Suprapubic skin (tissue), 4 donors: ENCODE measurements at places on chromosomes 12 and 14.

DNA sequence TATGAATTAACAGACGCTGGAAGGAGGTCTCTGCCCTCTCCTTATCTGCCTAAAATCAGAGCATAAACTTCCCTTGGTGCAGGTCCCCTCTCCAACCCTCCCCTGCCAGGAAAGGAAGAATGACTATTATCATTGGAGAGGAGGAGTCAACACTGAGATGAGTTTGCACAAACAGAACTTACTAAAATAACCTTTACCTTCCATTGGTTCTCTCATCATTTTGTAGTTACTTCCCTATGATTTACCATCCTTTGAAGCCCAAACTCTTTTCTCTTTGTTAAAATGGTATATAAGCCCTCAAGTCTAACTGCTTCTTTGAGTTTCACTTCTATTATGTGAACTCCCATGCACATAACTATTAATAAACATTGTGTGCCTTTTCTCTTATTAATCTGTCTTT is 64.2 kb upstream of the EEA1 start:
- H3K4me1 ChIP-seq, result no peaks in the 10 kb centered on the region
- H3K4me3 ChIP-seq, result no peak overlapping the region
- no peak overlapping the region for H3K27ac ChIP-seq
- no peaks in the 10 kb centered on the region for H3K36me3 ChIP-seq
- H3K27me3 ChIP-seq, result no peaks in the 10 kb centered on the region
- DNase-seq, result no peak

- H3K4me3 ChIP-seq, result no peak overlapping the region
- no peak for DNase-seq
- no peaks in the 10 kb centered on the region for H3K36me3 ChIP-seq
- no peak overlapping the region for H3K27ac ChIP-seq
- H3K27me3 ChIP-seq, result peaks cover 41% of the 10 kb centered on the region
These were observed 62.9 kb downstream of the GLRX5 start for GRCh38 chr14:95597784-95598211.

DNA sequence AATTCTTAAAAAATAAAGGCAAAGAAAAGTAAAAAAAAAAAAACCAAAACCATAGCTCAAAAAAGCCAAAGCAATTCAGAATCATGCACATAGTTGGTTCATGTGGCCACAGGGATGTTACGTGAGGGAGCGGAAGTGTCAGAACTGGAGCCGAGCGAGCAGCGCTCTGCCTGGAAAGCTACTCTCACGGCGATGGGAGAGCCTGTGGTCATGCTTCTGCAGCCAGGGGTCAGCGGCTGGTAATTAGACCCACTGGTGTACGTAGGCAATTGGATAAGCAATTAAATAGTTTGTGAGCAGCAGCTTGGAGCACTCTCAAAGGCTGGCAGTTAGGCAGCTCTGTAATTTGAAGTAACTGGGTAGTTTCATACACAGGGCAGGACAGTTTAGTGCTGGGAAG is 58.1 kb downstream of the TRHDE start:
- no peak overlapping the region for H3K4me3 ChIP-seq
- no peaks in the 10 kb centered on the region for H3K27me3 ChIP-seq
- no peaks in the 10 kb centered on the region for H3K4me1 ChIP-seq
- no peak overlapping the region for H3K27ac ChIP-seq

DNA sequence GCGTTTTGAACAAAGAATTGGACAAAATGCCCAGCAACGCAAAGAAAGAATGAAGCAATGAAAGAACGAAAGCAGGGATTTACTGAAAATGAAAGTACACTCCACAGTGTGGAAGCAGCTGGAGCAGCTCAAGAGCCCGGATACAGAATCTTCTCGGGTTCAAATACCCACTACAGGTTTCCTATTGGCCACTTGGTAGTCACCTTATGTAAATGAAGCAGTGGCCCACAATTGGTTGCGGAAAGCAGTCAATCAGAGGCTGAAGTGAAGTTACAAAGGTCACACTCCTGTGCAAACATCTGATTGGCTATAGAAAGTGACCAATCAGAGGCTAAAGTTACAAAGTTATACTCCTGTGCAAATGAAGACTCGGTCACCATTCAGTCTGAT is 15.0 kb upstream of the PPP1R13B start:
- H3K27ac ChIP-seq, result no peak overlapping the region
- no peaks in the 10 kb centered on the region for H3K36me3 ChIP-seq
- H3K27me3 ChIP-seq, result peaks cover 5% of the 10 kb centered on the region
- peaks cover 11% of the 10 kb centered on the region for H3K4me1 ChIP-seq

GRCh38 chr14:49982501-49982951 is 89.6 kb downstream of the ARF6 start:
- DNase-seq, result peak; percentile 65
- no peaks in the 10 kb centered on the region for H3K36me3 ChIP-seq
- H3K4me1 ChIP-seq, result peaks cover 7% of the 10 kb centered on the region

DNA sequence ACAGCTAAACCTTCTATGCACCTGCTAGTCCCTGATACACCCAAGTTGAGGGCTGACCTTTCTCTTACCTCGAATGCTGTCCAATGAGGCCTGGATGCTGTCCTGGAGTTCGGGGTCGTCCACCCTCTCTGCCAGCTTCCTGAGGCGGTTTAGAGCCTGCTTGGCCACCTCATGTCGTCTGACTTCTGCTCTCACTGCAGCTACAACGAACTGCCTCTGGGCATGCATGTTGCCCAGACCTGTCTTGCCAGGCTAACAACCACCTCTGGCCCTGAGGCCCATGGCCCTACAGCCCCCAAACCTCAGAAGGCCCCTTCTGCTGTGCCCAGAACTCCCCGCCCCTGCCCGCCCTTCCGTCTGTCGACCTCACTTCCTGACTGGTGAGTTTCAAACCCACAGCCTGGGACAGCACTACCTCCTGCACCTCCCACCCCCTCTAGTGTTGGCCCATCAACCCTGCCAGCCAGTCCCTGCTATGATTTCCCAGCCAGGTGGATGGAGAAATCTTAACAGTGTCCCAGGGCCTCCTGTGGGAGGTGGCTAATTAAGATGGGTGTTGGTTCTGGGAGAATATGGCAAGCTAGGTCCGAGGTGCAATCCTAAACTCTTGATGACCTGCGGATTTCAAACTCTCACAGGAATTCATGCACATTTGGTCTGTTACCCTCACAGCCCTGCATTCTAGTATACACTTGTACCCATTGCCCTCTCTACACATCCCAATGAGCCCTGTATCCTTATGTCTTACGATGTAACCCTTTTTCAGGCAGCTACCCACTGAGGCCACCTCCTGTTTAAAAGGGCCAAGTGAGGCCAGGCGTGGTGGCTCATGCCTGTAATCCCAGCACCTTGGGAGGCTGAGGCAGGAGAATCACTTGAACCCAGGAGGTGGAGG is 2.7 kb upstream of the TSPAN31 start:
- no peak for DNase-seq
- H3K27ac ChIP-seq, result no peak overlapping the region
- peaks cover 45% of the 10 kb centered on the region for H3K4me1 ChIP-seq
- peak overlapping the region; percentile 28 for H3K4me3 ChIP-seq
- peaks cover 36% of the 10 kb centered on the region for H3K27me3 ChIP-seq

GRCh38 chr12:66627270-66627987 is 51.4 kb downstream of the GRIP1 start:
- H3K27ac ChIP-seq, result no peak overlapping the region
- H3K4me1 ChIP-seq, result no peaks in the 10 kb centered on the region
- no peak overlapping the region for H3K4me3 ChIP-seq
- no peak for DNase-seq
- no peaks in the 10 kb centered on the region for H3K36me3 ChIP-seq
- H3K27me3 ChIP-seq, result no peaks in the 10 kb centered on the region

DNA sequence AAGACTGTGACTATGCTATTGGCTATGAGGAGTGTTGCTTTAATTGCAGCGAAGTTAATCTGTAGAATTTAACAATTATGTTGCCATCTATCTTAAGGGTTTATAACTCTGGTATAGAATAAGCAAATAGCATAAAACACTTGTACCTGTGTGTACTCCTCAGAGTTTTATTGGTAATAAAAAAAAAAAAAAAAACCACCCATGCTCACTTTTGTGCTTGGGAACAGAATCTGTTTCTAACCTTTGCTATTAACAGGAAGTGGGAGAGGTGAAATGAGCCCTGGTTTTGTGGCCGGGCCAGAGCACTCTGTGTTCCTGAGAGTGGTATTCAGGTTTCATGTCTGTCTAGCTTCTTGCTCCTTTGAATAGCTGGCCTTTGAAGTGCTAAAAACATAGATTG is 53.1 kb downstream of the PDE3A start:
- H3K36me3 ChIP-seq, result no peaks in the 10 kb centered on the region
- no peak overlapping the region for H3K4me3 ChIP-seq
- H3K27me3 ChIP-seq, result no peaks in the 10 kb centered on the region
- peaks cover 2% of the 10 kb centered on the region for H3K4me1 ChIP-seq
- no peak for DNase-seq

DNA sequence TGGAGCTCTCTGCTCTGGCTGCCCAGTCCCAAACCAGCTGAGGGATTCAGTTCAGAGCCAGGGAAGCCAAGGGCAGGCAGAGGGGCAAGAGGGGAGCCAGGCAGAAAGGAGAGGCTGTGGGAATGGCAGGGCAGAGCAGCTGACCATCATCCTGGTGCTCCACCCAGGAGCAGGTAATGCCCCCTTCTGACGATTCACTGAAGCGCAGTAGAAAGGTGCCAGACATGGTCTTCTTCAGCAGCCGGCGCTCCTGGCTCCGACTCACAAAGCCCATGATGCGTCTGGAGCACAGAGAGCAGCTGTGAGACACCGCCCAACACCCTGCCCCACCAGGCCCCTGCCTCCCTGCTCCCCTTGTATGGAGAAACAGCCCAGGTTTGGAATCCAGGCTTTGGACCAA is 8.0 kb downstream of the IL23A start:
- H3K4me3 ChIP-seq, result no peak overlapping the region
- no peak overlapping the region for H3K27ac ChIP-seq
- H3K36me3 ChIP-seq, result peaks cover 97% of the 10 kb centered on the region

DNA sequence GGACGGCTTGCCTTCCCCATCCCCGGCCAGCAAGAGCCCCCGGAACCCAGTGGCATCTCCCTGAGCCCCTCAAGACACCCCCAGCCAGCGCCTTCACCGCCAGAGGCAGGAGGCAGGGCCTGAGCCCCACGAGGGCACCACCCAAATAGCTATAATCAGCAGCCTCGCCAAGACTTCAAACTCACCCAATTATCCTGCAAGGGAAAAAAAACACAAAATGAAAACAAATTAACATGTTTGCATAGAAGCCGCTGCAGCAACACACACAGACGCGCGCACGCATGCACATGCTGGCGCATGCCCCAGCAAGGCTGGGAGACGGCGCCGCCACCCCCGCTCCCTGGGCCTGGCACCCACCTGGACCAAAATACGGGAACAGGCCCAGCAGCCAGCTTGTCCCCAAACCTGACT is 15.8 kb downstream of the FAM222A start:
- H3K27me3 ChIP-seq, result no peaks in the 10 kb centered on the region
- H3K4me1 ChIP-seq, result peaks cover 41% of the 10 kb centered on the region
- no peak overlapping the region for H3K4me3 ChIP-seq
- H3K27ac ChIP-seq, result no peak overlapping the region
- H3K36me3 ChIP-seq, result no peaks in the 10 kb centered on the region
- peak; percentile 70 for DNase-seq

GRCh38 chr12:50925342-50925651 is 27.0 kb upstream of the HIGD1C start:
- no peak for DNase-seq
- H3K4me3 ChIP-seq, result peak overlapping the region; percentile 78
- peaks cover 13% of the 10 kb centered on the region for H3K36me3 ChIP-seq

- H3K4me3 ChIP-seq, result peak overlapping the region; percentile 75
- no peak overlapping the region for H3K27ac ChIP-seq
- H3K36me3 ChIP-seq, result no peaks in the 10 kb centered on the region
- H3K4me1 ChIP-seq, result peaks cover 44% of the 10 kb centered on the region
- peaks cover 62% of the 10 kb centered on the region for H3K27me3 ChIP-seq
- no peak for DNase-seq
These were observed 2.2 kb downstream of the LRFN5 start for GRCh38 chr14:41608681-41609390.

DNA sequence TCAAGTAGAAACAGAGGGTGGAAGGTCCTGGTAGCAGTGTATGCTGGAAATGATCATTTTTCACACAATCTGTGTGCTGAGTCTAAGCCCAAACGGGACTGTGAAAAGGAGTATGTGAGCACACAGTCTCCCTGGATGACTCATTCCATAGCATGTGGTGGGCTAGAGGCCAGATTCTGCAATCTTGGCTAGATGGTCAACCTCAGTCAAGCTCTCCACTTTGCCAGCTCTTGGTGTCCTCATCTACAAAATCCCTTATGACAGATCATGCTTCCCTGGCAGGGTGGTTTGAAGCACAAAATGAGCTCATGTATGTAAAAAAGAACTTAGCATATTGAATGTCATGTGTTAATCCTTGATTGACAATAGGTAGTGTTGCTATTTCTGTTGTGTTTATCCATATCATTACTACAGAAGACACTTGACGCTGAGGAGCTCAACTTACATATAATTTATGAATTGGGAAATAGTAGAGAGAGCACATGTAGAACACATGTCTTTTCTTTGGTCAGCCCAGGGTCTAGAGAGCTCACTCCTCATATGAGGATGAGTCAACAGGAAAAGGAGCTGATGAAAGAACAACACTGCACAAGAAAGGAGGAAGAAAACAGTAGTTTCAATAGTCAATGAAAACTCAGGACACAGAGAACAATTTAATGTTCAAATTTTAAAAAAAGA is 517.5 kb downstream of the BCL11B start:
- no peaks in the 10 kb centered on the region for H3K36me3 ChIP-seq
- no peak overlapping the region for H3K4me3 ChIP-seq
- no peaks in the 10 kb centered on the region for H3K4me1 ChIP-seq
- DNase-seq, result no peak

- peaks cover 57% of the 10 kb centered on the region for H3K4me1 ChIP-seq
- peak overlapping the region; percentile 4 for H3K27ac ChIP-seq
- H3K36me3 ChIP-seq, result no peaks in the 10 kb centered on the region
- no peaks in the 10 kb centered on the region for H3K27me3 ChIP-seq
These were observed 103.0 kb downstream of the CRADD start for GRCh38 chr12:93780101-93780641.

DNA sequence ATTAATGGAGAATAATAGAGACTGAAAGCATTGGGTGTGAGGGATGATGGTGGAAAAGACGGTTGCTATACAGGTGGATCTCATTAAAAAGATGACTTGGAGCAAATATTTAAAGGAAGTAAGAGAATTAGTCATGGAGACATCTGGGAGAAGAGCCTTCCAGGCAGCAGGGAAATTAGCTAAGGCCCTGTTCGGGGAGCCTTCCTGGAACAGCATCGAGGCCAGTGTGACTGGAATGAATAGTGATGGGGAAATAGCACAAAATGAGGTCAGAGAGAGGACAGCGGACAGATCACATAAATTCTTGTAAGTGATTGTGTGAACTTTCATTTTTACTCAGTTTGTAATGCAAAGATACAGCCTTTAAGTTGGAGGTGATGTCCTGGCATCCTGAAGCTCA is 842.3 kb downstream of the SLC6A15 start:
- H3K27me3 ChIP-seq, result no peaks in the 10 kb centered on the region
- no peaks in the 10 kb centered on the region for H3K4me1 ChIP-seq
- no peak overlapping the region for H3K27ac ChIP-seq
- no peak overlapping the region for H3K4me3 ChIP-seq

- no peaks in the 10 kb centered on the region for H3K27me3 ChIP-seq
- DNase-seq, result no peak
These were observed 161.2 kb downstream of the RERGL start for GRCh38 chr12:17928708-17929366.

GRCh38 chr12:47364261-47364660 is 284.5 kb upstream of the AMIGO2 start:
- no peaks in the 10 kb centered on the region for H3K36me3 ChIP-seq
- H3K4me1 ChIP-seq, result peaks cover 10% of the 10 kb centered on the region
- DNase-seq, result no peak
- H3K27me3 ChIP-seq, result no peaks in the 10 kb centered on the region
- no peak overlapping the region for H3K27ac ChIP-seq

- H3K27me3 ChIP-seq, result no peaks in the 10 kb centered on the region
- H3K4me3 ChIP-seq, result no peak overlapping the region
- no peak overlapping the region for H3K27ac ChIP-seq
These were observed 111.4 kb downstream of the DACT1 start for GRCh38 chr14:58749066-58749669.

GRCh38 chr14:54200726-54201125 is 196.1 kb upstream of the CDKN3 start:
- no peaks in the 10 kb centered on the region for H3K4me1 ChIP-seq
- no peaks in the 10 kb centered on the region for H3K27me3 ChIP-seq
- no peak for DNase-seq
- no peak overlapping the region for H3K4me3 ChIP-seq
